PC-3 (cell line): ENCODE measurements at places on chromosomes 7 and 10. TPM values are rescaled to one million over a fixed set of nuclear protein-coding genes. Genes with fewer than 3 reads are reported as not detected.

GRCh38 chr7:881441-882234, 5.3 kb downstream of the GET4 start:
- H3K4me1 ChIP-seq, result peaks cover 19% of the 10 kb centered on the region
- H3K27ac ChIP-seq, result no peak overlapping the region
- H3K4me3 ChIP-seq, result no peak overlapping the region
- DNase-seq, result no peak
- H3K36me3 ChIP-seq, result no peaks in the 10 kb centered on the region

GRCh38 chr10:78109210-78109609, 75.5 kb downstream of the RPS24 start:
- H3K27ac ChIP-seq, result no peak overlapping the region
- H3K4me3 ChIP-seq, result no peak overlapping the region
- no peak for DNase-seq

DNA sequence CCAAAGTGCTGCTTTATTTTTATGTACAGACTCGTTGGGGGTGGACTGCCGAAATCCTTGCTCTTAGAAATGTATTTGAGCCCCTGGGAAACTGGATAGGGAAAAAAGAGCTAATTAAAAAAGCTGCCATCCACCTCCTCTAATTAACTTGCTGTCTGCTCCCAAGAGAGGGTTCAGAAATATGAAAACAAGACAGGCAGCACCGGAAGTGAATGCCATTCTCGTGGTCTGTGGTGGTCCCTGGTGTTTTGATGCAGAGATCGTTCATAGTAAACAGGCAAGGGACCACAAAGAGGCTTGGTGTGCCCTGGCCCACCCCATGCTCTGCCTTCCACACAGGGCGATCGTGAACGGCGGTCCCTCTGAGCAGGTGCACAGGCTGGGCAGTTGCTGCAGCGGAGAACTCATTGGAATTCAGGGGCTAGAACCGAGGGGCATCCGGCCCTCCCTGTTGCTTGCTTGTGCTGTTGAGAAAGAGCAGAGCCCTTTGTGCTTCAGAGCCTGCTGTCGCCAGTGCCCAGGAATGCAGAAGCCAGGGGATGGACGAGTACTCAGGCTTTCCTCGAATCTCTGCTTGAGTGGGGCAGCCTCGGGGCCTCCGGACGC, 79.1 kb upstream of the BTBD16 start:
- no peaks in the 10 kb centered on the region for H3K36me3 ChIP-seq
- no peak overlapping the region for H3K4me3 ChIP-seq
- H3K27ac ChIP-seq, result no peak overlapping the region
- peaks cover 10% of the 10 kb centered on the region for H3K4me1 ChIP-seq
- DNase-seq, result no peak
- H3K27me3 ChIP-seq, result no peaks in the 10 kb centered on the region

Gene HYAL4
- 0.26 and 0.98 TPM in 2 replicates for total RNA-seq

DNA sequence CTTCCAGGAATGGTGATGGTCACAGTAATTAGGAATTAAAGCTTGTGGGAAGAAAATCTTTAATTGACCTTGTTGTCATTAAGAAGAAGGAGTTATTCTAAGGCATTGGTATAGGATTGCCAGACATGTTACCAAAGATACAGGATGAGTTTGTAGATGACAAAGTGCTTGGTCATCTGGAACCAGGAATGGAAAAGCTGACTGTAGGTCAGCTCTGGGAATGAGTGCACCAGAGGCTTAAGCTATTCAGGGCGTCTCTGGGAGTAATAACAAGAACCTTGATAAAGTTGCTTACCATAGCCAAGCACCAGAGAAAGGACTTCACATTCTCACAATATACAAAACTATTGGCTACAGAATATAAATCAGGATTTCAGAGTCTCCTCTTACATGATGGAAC, 89.0 kb downstream of the PHTF2 start:
- no peak overlapping the region for H3K4me3 ChIP-seq
- H3K27ac ChIP-seq, result no peak overlapping the region
- peak; percentile 49 for DNase-seq
- H3K27me3 ChIP-seq, result no peaks in the 10 kb centered on the region

DNA sequence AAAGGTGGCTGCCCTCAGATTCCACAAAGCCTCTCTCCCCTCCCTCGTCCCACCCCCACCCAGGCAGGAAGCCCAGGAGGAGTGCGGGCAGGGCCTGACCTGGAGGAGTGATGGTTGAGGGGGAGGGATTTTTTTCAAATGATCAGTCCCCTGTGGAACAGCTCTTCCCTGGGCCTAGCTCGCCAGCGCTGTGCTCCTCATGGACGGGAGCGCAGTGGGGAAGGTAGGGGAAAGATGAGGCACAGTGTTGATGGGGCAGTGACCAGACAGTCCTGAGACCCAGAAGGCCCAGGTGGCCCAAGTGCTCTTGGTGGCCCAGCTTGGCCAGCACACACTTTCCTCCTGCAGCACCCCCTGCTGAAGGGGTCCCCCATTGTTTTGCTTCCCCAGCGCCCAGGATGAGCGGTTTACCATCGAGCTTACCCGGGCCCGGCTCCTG, 8.5 kb downstream of the SAP25 start:
- no peaks in the 10 kb centered on the region; the same call in 1 of the 2 replicates for H3K4me1 ChIP-seq
- no peaks in the 10 kb centered on the region for H3K27me3 ChIP-seq
- no peak overlapping the region for H3K27ac ChIP-seq
- no peaks in the 10 kb centered on the region for H3K36me3 ChIP-seq
- no peak for DNase-seq
- H3K4me3 ChIP-seq, result no peak overlapping the region
